Neuronal stem cell (in vitro differentiated cells): ENCODE measurements at places on chromosomes 11 and 22.

GRCh38 chr11:4677948-4678347 lies 19.7 kb downstream of the OR51E2 start:
- H3K27me3 ChIP-seq, result no peaks in the 10 kb centered on the region
- no peak overlapping the region for H3K27ac ChIP-seq
- no peak for DNase-seq
- H3K4me3 ChIP-seq, result no peak overlapping the region
- H3K36me3 ChIP-seq, result no peaks in the 10 kb centered on the region

GRCh38 chr11:64023712-64024710 lies 11.7 kb upstream of the FLRT1 start:
- H3K4me1 ChIP-seq, result peaks cover 59% of the 10 kb centered on the region
- H3K27ac ChIP-seq, result no peak overlapping the region
- H3K36me3 ChIP-seq, result no peaks in the 10 kb centered on the region
- H3K4me3 ChIP-seq, result no peak overlapping the region
- no peak for DNase-seq

DNA sequence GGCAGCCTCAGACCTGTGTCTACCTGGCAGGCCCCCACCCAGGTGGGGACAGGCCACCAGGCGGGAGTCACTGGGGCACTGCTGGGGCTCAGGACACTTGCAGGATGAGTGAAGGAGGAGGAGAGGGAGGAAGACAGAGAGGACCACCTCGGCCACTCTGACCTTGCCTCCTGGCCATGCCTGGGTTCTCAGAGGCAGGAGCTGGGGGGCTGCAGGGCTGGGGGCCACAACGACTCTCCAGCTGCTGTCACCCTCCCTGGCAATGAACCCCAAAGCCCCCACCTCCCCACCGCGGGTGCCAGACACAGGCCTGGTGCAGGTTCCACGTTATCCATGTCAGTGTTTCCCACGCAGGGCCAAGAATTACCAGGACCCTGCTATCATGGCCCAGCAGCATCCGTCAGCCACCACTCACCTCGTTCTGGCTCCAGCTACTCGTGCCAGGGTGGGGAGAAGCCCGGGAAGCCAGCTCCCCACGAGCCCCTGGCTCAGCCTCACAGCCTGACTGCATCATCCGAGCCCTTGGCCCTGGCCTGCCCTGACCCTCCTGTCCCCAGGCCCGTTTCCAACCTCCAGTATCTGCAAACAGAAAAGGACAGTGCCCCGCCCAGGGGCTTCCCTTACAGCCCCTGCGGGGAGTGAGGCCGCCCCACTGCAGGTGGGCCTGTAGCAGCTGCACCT lies 62.4 kb downstream of the BRD1 start:
- H3K27me3 ChIP-seq, result no peaks in the 10 kb centered on the region
- H3K27ac ChIP-seq, result no peak overlapping the region
- H3K4me3 ChIP-seq, result no peak overlapping the region
- H3K4me1 ChIP-seq, result peaks cover 4% of the 10 kb centered on the region

DNA sequence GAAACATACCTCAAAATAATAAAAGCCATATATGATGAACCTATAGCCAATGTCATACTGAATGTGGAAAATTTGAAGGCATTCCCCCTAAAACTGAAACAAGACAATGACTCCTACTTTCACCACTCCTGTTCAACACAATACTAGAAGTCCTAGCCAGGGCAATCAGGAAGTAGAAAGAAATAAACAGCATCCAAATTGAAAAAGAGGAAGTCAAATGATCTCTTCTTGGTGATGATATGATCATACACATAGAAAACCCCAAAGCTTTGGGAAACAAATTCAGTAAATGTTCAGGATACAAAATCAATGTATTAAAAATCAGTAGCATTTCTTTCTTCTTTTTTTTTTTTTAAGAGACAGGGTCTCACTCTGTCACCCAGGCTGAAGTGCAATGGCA lies 109.9 kb downstream of the DLG2 start:
- no peak overlapping the region for H3K4me3 ChIP-seq
- no peaks in the 10 kb centered on the region for H3K36me3 ChIP-seq
- no peak for DNase-seq
- H3K27me3 ChIP-seq, result no peaks in the 10 kb centered on the region

DNA sequence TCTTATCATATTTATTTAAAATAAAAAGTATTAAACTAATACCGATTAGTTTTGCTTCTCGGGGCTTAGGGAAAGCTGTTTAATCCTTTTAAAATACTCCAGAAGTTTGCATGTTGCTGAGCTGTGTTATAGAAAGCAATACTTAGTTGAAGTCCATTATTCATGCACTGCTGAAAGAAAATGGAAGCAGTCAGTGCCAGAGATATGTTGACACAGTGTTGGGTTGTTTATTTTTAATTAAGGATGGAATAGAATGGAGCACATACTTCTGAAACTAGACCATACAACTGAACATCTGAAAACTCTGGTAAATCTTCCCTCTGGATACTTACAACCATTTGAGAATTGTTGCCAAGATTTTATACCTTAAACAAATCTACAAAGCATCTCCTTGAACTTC lies 282.7 kb upstream of the CCDC179 start:
- no peak overlapping the region for H3K4me3 ChIP-seq
- no peaks in the 10 kb centered on the region for H3K4me1 ChIP-seq
- no peaks in the 10 kb centered on the region for H3K27me3 ChIP-seq
- no peak for DNase-seq
- H3K36me3 ChIP-seq, result no peaks in the 10 kb centered on the region

DNA sequence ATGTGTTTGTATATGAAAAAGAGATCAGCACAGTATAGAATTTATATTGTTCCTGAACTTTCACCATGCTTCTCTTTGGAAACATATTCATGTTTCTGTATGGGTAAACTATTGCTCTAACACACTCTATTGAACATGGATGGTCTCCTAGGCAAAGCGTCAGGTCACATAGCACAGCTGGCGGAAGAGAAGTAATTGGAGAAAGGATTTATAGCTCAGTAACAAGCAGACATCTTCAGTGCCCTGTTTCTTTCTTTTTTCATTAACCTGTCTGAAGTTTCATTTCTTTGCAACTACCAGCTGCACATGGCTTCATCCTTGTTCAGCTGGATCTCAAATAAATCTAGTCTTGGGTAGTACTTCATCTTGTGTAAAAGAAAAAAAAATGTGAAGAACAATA lies 84.4 kb upstream of the TRPC6 start:
- no peaks in the 10 kb centered on the region for H3K27me3 ChIP-seq
- no peak overlapping the region for H3K27ac ChIP-seq
- H3K4me3 ChIP-seq, result no peak overlapping the region
- H3K36me3 ChIP-seq, result no peaks in the 10 kb centered on the region

GRCh38 chr11:6828103-6828502 lies 17.4 kb upstream of the OR10A5 start:
- H3K4me1 ChIP-seq, result peaks cover under 1% of the 10 kb centered on the region
- no peaks in the 10 kb centered on the region for H3K27me3 ChIP-seq
- no peak overlapping the region for H3K27ac ChIP-seq
- no peak overlapping the region for H3K4me3 ChIP-seq
- no peak for DNase-seq

DNA sequence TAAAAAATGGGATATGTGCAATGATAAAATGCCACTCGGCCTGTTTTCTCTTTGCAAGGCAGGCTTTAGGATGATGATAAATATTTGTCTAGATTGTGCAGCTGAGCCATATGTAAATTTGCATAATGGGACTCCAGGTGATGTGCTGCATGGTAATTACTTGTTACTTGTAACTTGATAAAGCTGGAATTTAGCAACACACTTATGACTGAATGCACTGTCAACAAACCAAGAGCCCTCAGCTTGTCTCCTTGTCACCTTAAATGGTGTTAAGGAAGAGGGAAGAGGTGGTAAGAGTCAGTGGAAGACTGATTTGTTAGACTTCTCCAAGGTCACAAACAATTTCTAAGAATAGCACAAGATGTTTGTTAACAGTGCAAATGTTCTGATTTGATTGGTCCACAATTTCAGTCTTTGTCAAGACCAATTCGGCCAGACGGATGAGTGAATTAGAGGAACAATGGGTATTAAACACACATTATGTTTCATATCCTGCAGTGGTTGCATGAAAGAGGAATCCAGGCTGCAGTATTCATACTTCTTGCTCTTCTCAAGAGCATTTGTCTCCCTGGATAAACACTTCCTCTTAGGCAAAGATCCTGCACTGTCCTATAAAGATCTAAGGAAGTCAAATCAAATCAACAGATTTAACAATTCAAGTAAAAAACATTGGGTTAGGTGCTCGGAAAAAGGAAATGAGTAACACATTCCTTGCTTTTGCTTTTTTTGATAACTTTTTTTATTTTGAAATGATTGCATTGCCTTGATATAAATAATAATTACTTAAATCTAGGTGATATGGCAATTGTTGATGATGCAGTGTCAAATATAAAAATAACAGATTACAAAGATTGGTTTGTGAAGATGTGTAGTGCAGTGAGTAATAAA lies 448.3 kb upstream of the DDI1 start:
- H3K27ac ChIP-seq, result no peak overlapping the region
- no peaks in the 10 kb centered on the region for H3K27me3 ChIP-seq
- no peak for DNase-seq
- H3K36me3 ChIP-seq, result no peaks in the 10 kb centered on the region
- H3K4me3 ChIP-seq, result no peak overlapping the region
